ENCODE measurements at places on chromosomes 12 and 14.

- no peak for DNase-seq
These were observed 54.7 kb upstream of the OTOGL start for GRCh38 chr12:80044694-80045046.

GRCh38 chr12:106753526-106753925 lies 21.0 kb upstream of the RIC8B start:
- peak; percentile 37 for DNase-seq

- DNase-seq = no peak
These were observed at the start of gene ABHD12B for GRCh38 chr14:50871914-50872732. Gene ABHD12B, plus strand, starts transcription at chr14:50872053. Its CDS starts 122 bp downstream, at chr14:50872175.

GRCh38 chr14:68557648-68558047 lies 235.2 kb downstream of the ZFP36L1 start:
- DNase-seq = no peak

DNA sequence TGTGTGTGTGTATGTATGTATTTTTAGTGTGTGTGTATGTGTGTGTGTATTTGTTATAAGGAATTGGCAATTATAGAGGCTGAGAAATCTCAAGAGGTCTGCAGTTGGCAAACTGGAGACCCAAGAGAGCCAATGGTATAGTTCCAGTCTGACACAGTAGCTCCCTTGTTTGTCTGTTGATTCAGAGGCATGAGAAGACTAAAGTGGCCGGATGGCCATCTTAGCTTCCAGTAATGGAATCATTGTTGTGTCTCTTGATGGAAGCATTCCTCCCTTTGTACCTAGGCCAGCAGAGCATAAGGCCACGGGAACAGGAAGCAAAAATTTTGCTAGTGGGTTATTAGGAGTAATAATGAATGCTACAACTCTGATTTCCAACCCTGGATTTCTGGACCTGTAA lies 460.6 kb downstream of the TMTC2 start:
- no peak for DNase-seq

GRCh38 chr12:121159467-121160307 lies 27.0 kb downstream of the P2RX7 start:
- DNase-seq = no peak

DNA sequence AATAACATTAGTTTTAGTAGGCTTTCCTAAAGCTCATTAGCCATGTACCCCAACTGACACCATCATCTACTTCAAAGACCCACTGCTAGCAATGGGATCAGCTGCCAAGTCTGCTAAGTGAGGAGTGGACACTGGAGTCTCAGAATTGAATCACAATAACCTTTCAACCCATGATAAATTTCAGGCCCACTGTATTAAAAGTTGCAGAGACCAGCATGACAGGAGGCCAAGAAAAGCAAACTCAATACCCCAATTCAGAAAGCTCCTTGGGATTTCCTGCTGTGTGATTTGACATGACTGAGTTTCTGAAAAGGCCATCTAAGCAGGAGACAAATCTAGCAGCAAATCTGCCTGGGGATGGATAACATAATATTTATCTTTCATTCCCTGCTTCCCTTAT lies 320.7 kb downstream of the NELL2 start:
- no peak for DNase-seq

DNA sequence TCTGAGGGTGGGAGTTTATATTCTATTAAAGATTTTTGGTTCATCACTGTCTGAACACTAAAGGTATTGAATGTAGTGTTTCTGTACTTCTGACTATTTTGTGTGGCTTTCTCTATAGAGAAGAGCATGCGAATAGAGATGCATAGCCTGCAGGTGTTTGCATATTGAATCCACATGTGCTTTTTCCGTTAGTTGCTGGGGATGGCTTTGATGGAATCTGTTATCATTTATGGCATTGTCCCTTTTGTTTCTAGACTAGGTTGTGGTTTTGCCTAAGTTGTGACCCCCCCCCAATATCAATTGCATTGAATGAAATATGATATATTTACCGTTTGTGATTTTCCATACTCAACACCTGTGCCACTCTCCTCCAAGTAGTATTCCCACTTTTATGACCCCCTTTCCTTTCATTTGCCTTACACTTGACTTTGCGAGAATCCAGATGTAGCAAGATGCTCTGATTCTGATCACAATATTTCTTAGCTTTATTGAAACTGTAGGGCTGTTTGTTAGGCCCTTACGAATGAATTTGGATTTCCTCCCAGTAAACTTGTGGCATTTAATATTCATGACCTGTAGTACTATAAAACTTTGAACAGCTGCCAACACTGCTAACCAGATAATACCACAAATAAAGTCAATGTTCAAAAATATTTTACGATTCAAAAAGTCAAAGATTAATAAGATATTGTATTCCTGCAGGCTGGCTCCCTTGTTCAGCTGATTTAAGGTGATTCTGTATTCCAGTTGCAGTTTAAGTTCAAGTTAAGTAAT lies 176.4 kb downstream of the TMTC2 start:
- no peak for DNase-seq

DNA sequence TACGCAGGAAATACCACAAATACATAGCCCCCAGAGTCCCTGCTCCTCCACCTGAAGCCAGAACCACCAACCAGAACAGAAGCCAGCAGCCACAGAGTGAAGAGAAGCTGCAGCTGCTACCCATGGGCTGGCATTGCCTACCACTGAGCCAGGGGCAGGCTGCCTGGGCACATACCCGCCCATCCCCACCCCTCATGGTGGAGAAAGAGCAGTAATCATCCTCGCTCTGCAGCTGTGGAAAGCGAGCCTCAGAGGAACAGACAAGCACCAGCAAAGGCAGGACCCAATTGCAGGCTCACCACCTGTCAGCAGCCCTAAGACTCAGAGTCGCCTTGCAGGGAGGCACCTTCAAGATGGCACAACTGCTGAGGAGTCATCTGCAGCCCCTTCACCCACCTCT lies 11.2 kb upstream of the CD9 start:
- DNase-seq = no peak

- DNase-seq = no peak
These were observed 479.0 kb downstream of the GLT1D1 start for GRCh38 chr12:129332286-129332685.

- no peak for DNase-seq
These were observed 42.8 kb downstream of the SLC8B1 start for GRCh38 chr12:113292091-113292490.

DNA sequence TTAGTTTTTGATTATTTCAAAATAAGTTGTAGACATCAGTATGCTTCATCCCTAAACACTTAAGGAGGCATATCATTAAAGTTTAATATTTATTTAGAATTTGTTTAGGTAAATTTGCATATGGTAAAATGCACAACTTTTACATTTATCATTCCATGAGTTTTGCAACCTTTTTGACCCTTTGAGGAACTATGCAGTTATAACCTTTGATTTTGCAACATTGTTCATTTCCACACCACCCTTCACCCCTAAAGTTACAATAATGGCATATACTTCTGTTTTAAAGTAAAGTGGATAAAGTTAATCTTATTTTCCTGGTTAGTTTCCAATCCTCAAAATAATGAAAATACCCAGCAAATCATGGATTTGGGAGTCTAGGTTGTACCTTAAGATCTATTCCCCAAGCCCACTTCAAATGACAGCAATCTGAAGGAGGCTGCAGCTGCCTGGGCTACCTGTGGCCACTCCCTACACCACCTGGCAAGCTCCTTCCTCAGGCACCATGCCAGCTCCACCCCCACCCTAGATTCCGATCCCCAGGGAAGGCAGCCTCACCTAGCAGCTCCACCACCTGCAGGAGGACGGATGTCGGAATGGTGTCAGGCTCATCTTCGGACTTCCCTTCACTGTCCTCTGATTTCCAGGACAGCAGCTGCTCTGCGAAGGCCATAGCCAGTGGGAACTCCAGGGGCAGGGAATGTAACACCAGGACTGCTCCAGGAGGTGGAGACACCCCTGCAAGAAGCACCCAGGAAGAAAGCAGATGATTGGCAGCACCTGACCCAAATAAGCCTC lies 65.1 kb downstream of the TRAFD1 start:
- DNase-seq = no peak

DNA sequence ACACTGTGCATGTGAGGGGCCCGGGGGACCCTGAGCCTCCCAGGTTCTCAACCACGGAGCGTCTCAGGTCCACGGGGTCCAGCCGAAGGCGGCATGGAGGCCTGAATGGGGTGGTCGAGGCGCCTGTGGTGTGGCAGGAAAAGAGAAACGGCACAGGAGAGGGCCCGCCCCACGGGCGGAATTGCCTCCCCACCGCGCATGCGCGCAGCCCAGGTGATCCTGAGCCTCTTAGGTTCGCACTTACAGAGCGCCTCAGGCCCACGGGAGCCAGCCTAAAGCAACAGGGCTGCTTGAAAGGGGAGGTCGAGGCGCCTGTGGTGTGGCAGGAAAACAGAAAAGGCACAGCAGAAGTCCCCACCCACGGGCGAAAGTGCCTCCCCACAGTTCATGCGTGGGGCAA lies 311.0 kb downstream of the ALG10 start:
- no peak for DNase-seq

DNA sequence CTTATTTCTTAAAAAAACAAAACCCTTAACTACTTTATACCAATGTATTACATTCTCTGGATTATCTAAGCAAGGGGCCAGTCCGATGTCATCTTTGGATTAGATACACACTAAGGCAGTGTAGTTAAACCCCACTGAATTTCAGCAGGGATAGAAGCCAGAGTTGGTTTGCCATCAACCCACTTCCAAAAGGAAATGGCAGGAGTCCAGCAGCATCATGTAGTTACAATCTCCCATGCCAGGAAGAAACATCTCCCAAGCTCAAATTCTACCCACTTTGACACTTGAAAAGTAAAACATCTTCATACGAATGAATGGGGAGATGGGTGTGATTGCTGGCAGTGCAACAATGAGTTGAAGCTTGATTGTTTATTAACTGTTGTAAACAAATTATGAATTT lies 203.5 kb upstream of the PLXNC1 start:
- DNase-seq = no peak

DNA sequence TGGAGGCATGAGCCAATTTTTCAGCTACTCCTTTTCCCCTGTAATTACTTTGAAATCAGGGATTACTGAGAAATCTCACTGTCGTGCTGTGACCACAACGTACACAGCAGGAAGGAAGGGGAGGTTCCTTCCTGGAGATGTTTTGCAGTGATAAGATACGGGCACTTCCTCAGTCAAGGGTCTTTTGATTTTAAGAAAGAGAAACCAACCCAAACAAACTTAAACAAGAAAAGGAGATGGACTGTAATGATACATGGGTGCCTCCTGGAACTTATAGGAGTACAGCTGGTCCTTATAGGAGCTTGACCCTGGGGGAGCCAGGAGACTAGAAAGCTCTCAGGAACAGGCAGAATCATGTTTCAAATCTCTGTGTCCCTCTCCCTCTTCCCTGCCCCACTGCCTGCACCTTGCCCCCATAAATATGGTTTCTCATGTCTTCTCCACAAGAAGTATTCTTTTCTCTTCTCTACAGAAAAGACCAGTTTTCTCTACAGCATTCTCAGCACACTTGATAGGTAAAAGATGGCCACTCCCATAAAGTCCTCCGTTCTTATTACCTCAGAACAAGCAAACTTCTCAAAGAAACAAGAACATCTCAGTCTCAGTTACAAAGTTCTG lies 281.1 kb upstream of the AMIGO2 start:
- DNase-seq = no peak

DNA sequence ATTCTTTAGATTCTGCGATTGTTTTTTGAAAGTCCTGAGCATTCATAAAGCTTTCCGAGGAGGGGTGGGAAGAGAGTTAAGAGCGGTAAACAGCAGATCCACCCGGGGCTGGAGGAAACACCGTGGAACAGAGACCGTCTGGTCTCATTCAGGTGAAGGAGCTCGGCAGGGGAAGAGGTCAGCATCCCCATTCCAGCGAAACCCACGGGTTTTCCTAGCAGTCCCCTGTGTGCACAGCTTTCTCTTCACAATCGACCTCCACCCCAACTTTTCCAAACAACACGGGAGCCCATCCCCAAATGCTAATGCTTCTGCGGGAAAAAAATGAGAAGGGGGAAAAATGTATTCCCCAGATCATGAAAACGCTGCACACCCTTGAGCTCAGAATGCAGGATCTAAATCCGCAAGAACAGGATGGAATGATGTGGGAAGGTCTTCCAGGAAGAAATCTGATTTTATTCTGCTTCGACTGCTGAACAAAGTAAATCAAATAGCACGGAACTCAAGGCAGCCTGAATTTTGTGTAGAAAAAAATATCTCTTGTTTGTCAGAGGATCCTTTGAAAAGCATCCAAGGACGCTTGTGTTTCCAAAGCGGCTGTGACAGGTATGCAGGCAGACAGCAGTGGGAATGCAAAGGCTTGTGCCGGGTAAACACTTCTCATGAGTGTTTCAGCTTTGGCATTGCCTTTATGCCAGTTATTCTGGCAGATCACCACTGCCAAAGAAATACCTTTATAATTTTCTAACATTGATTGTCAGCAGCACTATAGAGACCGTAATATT lies 128.8 kb downstream of the NDUFA12 start:
- no peak for DNase-seq

DNA sequence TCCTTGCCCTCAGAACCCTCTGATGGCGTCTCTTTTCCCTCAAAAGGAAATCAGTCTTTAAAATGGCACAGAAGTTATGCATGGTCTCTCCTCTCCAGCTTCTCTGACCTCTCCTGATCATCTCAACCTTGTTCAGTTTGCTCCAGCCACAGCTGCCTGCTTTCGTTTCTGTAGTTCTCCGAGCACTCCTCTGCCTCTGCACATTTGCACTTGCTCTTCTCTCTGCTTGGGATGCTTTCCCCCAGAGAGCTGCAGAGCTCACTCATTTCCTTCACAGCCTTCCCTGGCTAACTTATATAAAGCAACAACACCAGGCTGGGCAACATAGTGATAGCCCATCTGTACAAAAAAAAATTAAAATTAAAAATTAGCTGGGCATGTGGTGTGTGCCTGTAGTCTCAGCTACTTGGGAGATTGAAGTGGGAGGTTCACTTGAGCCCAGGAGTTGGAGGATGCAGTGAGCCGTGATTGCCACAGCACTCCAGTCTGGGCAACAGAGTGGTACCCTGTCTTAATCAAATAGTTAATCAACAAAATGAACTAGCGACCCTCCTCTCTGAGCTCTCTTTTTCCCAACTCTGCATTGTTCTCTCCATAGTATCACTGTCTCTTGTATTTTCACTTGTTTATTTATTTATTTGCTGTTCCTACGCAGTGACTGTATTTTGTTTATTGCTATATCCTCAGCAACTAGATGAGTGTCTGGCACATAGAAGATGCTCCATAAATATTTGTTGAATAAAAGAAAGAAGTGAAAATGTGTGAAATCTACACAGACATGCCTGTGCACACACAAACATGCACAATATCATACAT lies 37.7 kb downstream of the PPFIBP1 start:
- no peak for DNase-seq

DNA sequence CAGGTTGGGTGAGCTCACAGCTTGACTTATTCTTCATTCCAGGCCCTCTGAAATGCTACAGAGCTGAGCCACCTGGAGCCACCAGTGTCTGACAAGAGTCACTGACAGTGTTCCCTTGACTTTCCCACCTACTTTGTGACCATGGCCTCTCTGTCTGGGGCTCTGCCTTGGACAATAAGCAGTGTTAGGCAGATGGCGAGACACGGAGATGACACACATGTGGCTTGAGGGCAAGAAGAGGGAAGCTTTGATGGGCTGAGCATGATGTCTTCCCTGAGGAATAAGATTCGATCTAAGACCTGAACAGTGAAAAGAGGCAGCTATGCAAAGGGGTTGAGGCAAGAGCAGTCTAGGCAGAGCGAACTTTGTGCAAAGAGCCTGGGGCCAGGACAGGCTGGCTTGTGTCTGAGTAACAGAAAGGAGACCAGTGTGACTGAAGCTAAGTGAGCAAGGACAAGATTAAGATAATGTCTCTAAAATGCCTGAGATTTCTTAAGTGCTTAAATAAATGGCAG lies 105.5 kb downstream of the NUAK1 start:
- DNase-seq = no peak

- no peak for DNase-seq
These were observed 14.9 kb downstream of the DCAF5 start for GRCh38 chr14:69137843-69138535.

GRCh38 chr12:23540572-23540971 lies 408.9 kb downstream of the SOX5 start:
- no peak for DNase-seq
